ENCODE measurements at places on chromosomes 2 and 18.
A peak's percentile ranks its signal among the peaks of the same experiment; 100 is the strongest.

DNA sequence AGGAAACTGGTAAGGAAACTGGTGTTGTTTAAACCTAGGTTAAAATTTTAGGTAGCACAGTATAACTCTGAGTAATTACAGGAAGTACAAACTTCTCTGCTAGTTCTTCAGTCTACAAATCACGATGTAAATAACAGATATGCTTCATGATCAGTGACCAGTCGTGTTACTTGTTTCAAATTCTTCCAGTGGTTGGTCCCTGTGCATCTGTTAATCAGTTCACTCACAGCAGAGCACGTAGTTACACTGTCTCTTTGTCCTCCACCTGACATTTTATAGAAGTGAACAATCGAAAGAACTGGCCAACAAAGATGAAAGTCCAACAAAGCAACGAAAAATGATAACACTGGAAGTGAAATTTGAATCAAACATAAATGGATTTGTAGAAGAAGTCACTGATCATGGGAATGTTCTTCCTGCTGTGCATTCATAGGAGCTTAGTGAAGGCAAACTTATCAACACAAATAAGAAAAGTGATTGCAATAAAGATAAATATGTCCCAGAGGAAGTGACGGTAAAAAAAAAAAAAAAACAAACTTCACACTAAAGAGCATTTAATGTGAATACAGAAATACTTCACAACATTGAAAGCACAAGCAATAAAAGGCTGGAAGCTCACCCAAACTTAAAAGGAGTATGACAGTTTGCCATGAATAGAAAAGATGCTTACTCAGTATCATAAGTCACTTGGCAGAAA is 7.0 kb downstream of the EIF2AK2 start:
- DNase-seq, result no peak

GRCh38 chr2:110853516-110853915 is 121.1 kb downstream of the ACOXL start:
- no peak for DNase-seq

DNA sequence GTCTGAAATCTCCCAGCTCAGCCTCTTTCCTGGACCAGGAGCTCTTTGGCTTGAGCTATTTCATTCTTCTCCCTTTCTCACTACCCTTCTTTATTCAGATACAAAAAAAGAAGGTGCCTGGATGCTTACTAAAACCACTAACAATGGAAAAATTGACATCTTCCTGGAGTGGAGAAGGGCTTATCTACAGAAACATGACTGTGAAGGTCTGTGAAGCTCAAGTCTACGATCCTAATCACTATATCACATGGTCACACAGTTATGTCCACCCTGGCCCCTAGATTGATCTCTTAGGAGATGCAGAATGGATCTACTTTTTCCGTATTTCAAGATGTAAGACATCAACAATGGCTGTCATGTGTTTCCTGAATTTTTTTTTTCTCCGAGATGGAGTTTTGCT is 5.7 kb upstream of the KRCC1 start:
- DNase-seq, result no peak

- peak; percentile 78 for DNase-seq
These were observed 37.5 kb downstream of the ANXA4 start for GRCh38 chr2:69779258-69780001.

DNA sequence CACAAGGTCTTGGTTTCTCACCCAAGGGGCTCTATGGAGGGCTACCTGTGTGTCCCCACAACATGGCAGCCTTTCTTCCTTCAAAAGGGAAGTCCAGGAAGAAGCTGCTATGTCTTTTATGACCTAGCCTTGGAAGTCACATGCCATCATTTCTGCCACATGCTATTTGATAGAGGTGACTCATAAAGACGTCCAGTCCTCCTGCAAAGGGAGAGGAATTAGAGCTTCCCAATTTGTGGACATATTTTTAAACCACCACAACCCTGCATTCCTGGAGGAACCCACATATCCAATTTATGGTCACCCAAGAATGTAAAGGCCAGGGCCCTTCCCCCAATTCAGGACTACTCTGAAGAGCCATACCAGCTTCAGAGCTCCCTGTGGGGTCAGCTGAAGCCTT is 246.2 kb downstream of the CYP26B1 start:
- no peak for DNase-seq

DNA sequence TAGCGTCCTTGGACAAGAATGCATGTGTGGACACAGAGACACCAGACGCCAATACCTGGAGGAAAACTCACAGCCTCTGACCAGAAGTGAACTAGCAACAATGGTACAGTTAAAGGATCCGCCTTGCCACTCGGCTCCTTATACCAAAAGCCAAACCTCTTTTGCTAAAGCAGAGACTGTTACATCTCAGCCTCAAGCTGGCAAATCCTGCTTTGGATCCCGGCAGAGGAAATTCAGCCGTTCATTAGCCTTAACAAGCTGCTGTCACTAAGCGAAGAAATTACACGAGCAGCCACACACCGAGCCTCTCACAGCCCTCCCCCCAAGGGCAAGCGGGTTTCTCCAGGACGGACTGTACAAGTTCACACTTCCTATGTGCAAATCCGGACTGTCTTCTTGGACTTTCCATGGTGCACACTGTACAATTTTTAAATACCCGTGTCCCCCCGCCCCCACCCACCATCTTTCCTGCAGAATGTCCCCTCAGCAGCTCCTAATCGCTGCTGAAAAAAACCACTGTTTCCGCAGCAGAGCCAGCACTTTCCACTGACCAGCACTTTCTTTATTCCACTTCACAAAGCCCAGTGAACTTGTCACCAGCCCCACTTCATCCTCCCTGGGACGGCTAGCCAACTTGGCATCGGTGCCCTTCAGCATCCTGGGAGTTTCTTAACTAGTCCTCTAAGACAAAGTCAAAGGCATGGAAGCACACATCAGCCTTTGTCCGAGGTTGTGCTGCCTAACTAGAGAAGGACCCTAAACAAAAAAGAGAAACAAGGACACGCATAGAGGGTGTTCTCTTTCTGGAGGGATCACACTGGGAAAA is 1.5 kb downstream of the KLF7 start:
- no peak for DNase-seq

- DNase-seq, result no peak
These were observed 78.9 kb upstream of the STON1 start for GRCh38 chr2:48450936-48451602.

DNA sequence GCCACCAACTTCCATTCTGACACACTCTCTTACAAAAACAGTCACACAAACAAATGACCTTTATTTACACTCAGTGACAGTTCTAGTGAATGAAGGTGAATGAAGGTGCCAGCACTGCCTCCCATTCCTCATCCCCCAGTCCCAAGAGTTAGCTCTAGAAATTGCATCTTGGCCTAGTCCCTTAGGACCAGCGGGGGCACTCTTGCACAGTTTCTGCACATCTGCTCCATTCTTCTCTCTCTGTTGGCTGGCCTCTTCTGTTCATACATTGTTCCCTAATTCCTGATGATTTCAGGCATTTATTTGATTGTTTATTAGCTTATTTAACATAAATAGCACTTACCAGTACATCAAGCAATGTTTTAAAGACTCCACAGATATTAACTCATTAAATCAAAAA is 30.9 kb downstream of the GAREM1 start:
- DNase-seq, result no peak

- no peak for DNase-seq
These were observed 118.4 kb downstream of the ARL4C start for GRCh38 chr2:234378440-234378839.

DNA sequence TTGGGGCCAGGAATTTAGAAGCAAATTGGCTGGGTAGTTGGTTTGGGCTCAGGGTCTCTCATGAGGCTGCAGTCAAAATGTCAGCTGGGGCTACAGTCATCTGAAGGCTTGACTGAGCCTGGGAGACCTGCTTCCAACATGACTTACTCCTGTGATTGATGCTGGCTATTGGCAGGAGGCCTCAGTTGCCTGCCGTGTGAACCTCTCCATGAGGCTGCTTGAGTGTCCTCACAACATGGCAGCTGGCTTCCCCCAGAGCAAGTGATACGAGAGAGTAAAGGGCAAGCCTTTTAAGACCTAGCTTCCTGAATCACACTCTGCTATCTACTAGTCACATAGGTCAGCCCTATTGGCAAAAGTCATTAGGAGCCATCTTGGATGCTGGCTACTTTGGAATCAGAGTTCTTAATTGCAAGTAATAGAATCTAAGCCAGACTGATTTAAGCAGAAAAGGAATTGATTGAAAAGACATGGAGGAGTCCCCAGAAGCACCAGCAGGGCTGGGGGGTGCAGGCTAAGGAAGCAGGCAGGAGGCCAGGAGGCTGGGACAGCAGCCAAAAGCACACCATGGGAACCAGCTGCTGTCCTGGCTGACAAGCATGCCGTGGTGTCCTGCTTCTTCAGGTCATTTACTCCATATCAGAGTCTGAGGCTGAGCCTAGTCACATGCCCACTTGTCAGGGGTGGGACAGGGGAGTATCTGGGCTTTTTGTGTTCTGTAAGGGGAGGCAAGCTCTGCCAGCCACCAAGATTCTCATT is 7.8 kb upstream of the GIGYF2 start:
- no peak for DNase-seq

- DNase-seq, result no peak
These were observed 352.0 kb downstream of the IRS1 start for GRCh38 chr2:226447338-226448300.

DNA sequence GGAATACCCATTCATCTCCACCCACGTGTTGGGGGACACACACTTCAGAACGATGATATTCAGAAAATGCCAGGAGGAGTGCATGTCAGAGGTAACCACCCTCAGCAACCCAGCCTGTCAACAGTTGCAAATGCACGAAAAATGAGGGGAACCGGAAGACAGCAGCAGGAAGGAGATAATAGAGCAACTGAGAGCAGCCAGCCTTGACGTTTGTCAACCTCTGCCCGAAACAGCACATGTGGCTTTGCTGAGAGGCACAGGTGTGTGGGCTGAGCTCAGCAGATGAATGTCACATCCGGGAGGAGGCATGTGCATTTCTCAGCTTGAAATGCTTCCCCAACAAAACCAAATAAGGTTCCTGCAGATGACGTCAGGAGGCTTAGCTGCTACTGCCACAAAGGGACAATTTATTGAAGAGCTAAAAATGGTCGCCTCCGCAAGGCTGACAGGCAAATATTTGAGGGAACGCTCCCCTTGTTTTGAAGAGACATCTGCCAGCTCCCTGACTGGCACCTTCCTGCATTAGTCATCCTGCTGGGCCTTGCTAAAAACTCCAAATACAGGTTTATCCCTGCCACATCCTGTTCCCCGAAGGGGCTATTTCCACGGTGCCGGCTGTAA is 419.0 kb downstream of the NBAS start:
- no peak for DNase-seq

- DNase-seq, result no peak
These were observed 177.6 kb downstream of the MTX2 start for GRCh38 chr2:176446718-176447414.

DNA sequence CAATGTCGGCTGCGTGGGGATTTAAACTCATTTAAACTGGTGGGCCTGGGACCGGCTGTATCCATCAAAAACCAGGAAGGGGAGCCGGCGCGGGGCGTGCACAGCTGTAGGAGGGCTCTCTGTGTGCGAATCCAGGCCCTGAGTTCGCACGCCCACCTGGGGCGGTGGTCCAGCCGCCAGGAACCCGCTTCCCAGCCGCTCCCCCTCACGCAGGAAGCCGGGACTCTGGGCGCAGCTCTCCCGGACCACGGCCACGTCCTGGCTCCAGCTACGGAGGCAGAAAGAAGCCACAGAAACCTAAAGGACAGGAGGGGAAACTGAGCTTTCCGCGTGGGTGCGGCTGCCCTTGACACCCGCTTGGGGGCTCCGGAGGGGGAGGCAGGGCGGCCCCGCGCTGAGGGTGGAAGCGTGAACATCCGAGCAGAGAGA is 80.6 kb downstream of the GFPT1 start:
- no peak for DNase-seq

- DNase-seq, result no peak
These were observed 67.5 kb upstream of the AMMECR1L start for GRCh38 chr2:127953128-127953718.

DNA sequence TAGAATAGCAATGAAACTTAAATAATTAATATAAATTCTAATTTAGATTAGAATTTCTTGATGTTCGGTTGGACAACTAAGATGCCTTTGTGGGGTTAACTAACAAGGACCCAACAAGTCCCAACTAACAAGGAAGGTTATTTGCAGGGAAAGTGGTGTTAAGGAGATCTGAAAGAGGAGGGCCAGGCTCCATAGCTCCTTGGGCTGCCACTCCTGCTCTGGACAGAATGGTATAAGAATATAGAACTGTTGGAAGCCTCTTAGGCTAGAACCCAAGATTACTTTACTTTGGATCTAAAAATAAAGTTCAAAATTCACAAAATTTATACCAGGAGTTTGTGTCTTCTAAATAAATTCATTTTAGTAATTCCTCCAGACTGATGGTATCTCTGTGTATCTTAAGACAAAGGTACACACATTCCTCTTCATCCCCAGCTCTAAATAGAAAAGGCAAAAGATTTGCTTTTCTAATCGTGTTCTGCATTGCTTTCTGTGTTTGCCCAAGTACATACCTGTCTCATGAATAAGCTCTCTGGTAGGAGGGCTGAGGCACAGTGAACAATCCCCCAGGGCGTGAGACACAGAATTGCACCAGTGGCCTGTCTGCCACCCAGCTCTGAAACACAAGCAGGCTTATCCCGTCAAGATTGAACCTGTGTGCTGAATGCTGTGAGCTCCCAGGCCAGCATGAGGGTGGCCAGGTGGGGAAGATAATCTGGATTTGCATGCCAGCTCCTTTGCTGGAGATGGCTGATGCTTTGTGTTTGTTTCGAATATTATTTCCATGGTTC is 176.0 kb downstream of the ACKR3 start:
- no peak for DNase-seq

- DNase-seq, result no peak
These were observed 1.8 kb downstream of the DYSF start for GRCh38 chr2:71455011-71455740.

GRCh38 chr2:99470957-99471356 is 18.9 kb downstream of the REV1 start:
- no peak for DNase-seq

DNA sequence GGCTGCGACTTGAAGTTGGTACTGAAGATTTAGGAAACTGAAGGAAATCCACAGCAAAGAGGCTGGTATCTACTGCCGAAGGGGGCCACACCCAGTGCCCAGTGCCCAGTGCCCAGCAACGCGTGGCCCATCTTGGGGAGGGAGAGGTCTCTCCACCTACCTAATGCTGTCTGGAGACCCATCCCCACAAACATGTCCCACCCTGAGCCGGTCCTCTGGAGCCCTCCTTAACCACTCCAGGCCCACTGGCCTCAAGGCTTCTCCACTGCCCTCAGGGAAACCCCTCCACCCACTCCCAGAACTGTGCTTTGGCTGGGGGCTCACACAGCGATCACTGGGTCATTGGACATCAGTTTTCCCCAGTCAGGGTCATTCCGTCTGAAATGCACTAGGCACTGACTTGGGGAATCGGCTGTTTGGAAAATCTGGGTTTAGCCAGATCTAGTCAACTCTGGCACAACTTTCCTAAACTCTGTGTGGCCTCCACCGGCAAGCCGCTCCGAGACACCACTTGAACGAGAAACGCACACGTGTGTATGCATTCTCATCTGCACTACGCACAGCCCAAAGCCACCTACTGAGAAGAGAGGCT is 20.1 kb downstream of the GPR55 start:
- DNase-seq, result no peak

DNA sequence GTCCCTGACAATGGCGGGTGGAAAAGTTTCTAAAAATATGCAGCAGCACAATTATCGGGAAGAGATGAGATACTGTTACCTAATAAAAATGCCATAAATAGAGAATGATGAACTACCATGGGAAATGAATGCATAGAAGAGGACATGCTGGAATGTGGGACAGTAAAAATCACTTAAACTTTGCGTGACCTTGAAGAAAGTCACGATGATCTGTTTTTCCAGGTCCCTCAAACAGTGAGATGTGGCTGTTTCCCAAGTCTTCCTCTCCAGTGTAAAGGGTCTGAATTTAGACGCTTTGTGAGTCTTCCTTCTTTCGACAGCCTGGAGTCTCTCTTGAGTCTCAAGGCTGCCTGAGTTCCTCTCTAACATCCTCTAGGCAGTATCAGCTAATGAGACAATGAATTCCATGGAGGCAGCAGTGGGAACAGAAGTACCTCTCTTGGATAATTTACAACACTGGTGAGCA is 1.4 kb downstream of the CLUL1 start:
- DNase-seq, result no peak
